ENCODE measurements at places on chromosomes 3 and 15.

- DNase-seq: no peak
Observed at GRCh38 chr15:88982304-88982945, 69.2 kb upstream of the MFGE8 start.

DNA sequence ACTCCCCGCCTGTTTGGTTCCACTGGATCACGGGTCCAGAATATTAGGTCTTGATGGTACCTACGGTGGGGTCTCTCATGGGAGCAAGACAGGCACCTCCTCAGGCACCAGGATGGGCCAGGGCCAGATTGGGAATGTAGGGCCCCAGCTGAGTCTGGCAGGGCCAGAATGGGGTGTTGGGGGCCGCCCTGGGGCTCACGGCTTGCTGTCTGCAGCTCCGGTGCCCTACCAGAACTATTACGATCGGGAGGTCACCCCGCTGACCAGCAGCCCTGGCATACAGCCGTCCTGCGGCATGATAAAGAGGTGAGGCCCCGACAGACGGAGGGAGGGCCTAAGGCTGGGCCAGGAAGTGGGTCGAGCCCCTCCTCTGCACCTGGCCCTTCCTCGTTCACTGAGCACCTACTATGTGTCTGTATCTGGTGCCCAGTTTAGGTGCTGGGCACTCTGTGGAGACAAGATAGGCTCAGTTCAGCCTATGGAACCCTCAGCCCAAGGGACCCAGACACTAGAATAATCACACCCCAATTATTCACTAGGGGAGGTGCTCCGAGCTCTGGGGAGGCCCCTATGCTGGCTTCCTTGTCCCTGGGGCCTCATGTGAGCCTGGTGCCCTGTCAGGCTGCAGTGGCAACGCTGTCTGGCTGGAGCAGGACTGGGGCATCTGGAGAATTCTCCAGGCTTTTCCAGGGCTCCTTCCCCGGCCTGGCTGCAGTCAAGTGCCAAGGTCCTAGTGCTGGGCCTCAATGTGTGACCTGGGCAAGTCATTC, 37.9 kb downstream of the PSTPIP1 start:
- DNase-seq: no peak

GRCh38 chr15:68782589-68783161, 38.0 kb downstream of the ANP32A start:
- DNase-seq: no peak

DNA sequence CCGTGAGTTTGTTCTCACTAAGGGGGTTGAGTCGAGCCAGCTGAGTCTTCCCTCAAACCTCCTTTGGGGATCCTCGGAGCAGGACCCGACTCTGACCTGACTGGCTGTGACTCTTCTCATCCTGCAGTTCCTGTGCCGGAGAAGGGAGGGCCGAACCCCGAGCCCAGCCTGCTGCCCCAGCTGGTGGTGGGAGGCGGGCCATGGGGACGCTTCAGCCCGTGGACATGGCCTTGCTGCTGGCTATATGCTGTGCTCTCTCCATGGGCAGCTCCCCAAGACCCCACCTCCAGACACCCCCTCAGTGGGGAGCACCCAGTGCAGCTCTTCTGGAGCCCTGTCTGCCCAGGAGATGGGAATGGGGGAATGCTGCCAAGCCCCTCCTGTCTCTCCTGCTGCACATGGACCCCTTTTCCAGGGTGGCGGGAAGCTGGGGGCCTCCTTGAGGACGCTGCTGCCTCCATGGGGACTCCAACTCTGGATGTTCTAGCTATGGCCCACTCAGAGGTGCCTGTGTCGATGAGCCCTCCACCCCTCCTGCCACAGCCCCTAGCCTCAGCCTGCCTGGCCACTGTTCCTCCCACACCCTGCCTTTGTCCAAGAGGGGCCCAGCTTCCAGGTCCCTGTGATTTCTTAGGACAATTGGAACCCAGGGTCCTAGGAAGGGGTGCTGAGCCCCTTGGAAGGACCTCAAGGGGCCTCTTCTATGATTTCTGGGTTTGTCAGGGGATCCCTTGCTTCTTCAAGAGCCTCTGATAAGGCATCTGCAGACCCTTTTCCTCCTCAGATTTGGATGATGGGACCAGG, 12.8 kb downstream of the C15orf39 start:
- no peak for DNase-seq

GRCh38 chr3:59163953-59164352, 114.1 kb upstream of the CFAP20DC start:
- DNase-seq: no peak
